ENCODE measurements at places on chromosomes 7 and 10.

GRCh38 chr10:126131341-126131740, 235.0 kb downstream of the FANK1 start:
- DNase-seq = no peak

GRCh38 chr7:139264220-139264619, 33.2 kb downstream of the UBN2 start:
- no peak for DNase-seq

- DNase-seq = no peak
These were observed 86.2 kb upstream of the DDC start for GRCh38 chr7:50651271-50651989.

DNA sequence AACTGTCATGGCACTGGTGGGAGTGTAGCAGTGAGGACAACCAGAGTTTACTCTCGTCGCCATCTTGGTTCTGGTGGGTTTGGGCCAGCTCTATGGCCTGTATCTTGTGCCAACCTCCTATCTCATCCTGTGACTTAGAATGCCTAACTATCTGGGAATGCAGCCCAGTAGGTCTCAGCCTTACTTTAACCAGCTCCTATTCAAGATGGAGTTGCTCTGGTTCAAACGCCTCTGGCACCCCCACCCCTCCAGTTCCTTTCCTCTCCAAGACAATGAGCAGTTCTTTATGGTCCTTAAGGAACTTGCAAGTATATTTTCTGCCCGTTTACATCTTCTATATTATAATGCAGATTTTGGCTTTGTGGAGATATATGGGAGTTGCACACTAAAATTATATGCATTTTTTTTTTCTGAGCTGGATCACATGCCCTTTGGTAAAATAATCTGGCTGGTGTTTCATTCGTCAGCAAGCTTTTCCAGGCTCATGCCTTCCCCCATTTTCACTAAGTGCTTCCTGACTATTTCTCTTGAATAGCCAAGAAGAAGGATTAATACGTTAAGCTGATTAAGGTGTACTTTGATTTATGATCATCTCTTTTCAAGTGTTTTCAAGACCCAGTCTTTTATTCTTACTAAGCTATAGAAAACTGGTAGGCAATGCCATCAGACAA, 11.2 kb upstream of the WIPF3 start:
- DNase-seq = no peak

DNA sequence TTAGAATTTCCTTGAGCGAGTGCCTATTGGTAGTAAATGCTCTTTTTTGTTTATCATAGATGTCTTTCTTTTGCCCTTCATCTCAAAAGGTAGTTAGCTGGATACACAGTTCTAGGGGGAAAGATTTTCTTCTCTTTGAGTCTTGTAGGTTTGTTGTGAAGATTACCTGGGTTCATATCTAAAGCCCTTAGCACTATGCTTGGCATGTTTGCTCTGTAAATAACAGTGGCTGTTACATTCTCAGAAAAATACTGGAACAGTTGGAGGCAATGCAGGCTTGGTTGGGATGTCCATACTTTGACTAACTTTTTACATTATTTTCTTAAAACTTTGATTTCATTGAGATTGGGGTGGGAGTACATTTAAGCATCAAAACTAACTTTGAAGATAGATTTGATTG, 144.0 kb downstream of the AUTS2 start:
- DNase-seq = no peak

DNA sequence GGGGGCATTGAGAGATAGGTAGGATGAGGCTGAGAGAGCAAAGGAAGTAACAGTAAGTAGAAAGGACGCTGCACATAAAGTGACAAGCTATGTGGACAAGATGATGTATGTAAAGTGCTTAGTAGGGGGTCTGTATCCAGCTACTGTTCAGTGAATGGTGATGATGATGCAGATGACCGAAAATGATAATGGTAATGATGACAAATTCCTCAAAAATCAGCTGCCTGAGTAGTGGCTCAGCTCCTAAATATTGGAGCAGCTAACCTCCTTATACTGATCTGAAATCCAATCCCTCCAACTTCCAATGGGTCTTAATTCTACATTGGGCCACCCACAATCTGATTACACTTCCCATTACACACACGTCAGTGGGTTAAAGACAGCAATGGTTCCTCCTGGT, 27.1 kb upstream of the KCNMA1 start:
- no peak for DNase-seq

GRCh38 chr7:108805808-108806397, 236.2 kb downstream of the DNAJB9 start:
- no peak for DNase-seq

GRCh38 chr10:96896884-96897589, 64.9 kb downstream of the LCOR start:
- no peak for DNase-seq

DNA sequence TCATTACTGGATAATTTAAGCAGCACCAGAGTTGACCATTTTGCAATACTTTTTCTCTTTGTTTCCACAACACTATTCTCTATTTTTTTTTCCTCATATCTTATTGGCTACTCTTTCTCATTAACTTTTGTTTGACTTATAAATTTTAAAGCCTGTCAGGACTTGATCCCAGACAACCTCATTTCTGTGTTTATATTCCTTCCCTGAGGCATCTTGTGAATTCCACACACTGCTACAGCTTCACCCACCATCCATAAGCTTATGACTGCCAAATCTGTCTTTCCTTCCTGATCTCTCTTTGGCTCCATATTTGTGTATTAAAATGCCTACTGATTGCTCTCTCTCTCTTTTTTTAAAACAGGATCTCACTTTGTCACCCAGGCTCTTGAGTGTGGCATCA, 124.6 kb upstream of the MBL2 start:
- no peak for DNase-seq

DNA sequence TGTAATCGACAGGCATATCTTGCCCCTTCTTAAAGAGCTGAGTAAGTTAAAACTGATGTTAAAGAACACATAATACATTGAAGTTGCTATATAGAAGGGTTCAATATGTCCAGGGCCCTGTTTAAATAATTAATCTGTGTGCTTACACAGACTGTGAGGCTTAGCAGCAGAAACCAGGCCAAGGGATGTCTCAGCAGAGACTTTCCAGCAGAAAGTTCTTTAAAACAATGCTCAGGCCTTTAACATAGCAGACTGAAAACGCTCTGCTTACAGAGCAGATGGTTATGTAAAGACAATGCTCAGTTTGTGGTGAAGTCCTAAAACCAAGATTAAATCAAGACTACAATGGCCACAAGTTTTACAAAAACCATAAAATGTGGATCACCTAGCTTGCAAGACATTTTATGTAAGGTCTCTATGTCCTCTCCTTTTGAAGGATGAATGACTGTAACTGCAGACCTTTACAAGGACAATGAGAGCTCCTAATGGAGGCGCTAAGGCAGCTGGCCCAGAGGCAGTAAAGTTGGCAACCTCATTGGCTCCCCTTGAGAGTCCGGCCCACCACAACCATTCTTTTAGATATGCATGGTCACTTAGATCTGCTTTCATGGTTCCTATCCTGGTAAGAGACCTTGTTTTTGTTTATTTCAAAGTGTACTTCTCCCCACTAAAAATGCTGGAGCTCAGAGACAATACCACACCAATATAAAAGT, 56.3 kb downstream of the FZD1 start:
- DNase-seq = no peak

GRCh38 chr10:129949891-129950291, 14.2 kb downstream of the EBF3 start:
- no peak for DNase-seq

DNA sequence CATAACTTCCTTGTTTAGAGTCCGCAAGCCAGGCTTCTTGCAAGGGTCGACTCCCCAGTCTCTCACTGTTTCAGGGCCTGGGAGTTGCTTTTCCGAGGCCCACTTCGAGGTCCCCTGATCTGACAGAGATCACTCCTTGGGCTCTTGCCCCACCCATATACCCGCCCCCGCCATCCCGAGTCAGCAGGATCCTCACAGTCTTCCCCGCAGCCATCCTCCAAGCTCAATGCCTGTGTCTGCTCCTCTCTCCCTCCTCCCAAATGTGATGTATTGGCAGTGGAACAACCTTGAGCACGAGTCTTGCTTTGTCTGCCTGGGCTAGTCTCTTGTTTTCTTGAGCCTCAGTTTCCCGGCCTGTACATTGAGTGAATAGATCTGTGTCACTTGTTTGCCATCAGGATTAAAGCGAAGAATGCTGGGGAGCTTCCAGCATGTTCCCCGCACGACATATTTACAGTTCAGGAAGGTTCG, 2.4 kb upstream of the HMX2 start:
- DNase-seq = no peak

DNA sequence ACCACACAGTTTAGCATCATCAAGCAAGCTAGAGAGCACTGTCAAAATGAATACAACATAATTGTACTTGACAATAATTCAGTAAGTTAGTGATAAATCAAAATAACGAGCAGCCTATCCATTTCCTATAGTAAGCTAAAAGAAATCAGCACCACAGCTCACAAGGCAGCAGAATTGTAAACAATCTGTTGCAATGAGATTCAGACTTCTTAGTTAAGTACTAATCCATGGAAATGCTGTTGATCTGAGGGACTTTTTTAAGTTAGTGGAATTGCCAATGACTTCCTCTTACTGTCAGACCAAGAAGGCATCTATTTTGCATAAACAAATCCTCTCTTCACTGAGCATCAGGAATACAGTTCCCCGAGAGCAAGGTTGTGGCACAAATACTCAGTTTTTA, 136.6 kb upstream of the CCDC6 start:
- DNase-seq = no peak

- no peak for DNase-seq
These were observed 152.8 kb upstream of the FEZF1 start for GRCh38 chr7:122457325-122457724.

GRCh38 chr7:7765422-7765821, 47.0 kb upstream of the RPA3 start:
- no peak for DNase-seq

DNA sequence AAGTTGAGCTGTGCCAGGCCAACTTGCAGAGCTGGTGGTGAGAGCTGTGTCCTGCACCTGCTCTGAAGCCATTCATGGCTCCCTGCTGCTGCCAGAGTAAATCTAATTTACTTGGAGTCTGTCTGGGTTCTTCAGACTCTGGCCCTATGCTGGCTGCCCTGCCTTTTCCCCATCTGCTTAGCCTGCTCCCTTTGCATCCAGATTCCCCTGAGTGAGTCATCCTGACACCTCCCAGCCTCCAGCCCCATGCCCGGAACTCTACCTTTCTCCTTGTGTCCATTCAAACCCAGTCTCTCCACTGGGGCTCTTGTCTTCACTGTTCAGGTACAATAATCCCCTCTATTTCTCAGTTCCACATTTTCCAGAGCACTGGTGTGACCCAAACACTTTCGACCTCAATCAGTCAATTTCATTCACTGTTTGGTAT, 434.4 kb upstream of the ZMIZ1 start:
- no peak for DNase-seq

- peak; percentile 70 for DNase-seq
These were observed 85.2 kb downstream of the RTKN2 start for GRCh38 chr10:62183442-62183841.

- DNase-seq = no peak
These were observed 183.1 kb upstream of the HDAC9 start for GRCh38 chr7:18312482-18312881.

DNA sequence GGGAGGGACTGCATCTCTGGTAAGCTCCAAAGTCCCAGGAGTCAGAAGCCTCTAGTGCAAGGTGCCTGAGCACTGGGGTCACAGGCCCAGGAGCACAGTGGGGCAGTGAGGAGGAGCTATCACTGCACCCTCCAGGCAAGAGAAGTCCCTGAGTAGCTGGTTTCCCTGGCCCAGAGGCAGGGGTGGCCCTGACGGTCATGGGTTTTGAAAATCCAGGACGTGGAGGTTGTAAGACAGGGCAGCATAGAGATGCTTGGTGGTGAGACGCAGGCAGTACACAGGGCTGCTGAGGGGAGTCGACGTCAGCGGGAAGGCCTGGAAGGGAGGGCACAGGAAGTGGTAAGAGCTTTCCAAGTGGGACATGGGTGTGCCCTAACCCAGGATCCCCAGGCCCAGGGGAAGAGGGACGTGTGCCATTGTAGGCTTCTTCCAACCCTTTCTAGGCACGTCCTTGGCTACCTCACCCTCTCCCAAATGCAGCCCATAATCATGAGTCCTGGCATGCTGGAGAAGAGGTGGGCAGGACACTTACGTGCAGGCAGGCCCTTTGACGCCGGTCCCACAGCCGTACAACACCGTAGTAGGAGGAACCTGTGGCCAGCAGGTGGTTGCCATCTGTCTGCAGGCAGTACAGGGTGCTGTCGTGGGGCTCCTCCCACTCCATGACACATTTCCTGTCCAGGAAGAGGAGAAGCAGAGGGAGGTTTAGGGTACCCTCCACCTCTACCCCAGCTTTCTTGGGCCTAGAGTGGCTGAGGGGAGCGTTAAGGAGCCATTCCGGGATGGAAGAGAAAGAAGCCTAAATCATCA, 23.2 kb downstream of the DPCD start:
- no peak for DNase-seq

DNA sequence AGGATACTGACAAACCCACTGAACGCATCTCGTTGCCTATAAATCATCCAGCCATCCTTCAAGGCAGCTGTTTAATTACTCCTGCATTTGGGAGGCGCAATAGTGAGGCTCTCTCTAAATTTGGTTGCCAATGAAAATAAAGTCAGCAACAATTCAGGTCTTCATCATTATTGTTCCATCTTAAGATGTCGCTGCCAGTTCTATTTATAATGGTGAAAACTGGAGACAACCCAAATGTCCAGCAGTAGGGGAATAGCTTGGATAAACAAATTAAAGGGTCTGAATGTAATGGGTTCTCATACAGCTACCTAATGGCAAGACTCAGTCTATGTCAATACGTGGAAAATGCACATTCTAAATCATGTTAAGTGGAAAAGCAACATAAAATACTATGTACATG, 120.1 kb upstream of the PLXNA4 start:
- no peak for DNase-seq

- no peak for DNase-seq
These were observed 51.7 kb downstream of the NRAP start for GRCh38 chr10:113612154-113612553.

GRCh38 chr7:82694022-82694421, 250.4 kb upstream of the CACNA2D1 start:
- no peak for DNase-seq

GRCh38 chr7:116216956-116217571, 6.7 kb downstream of the TES start:
- DNase-seq = peak; percentile 41

GRCh38 chr10:128744092-128744491, 617.9 kb upstream of the MKI67 start:
- DNase-seq = no peak
